Dermis lymphatic vessel endothelial cell (primary cell): ENCODE measurements at places on chromosomes 12 and 14. TPM values are rescaled to one million over a fixed set of nuclear protein-coding genes. Genes with fewer than 3 reads are reported as not detected.

The HELB gene
- total RNA-seq, result 0.98 and 2.2 TPM in 2 replicates

The RPS6KL1 gene
- total RNA-seq, result 4.3 and 6.6 TPM in 2 replicates

The DNAI7 gene
- under 0.01 and 0.11 TPM in 2 replicates for total RNA-seq

The PTCSC3 gene
- total RNA-seq, result not detected in 2 replicates

The COX8C gene
- not detected in 2 replicates for total RNA-seq

The IGF1 gene
- total RNA-seq, result 1.3 and 2.5 TPM in 2 replicates

The SYCP3 gene
- total RNA-seq, result 0.11 and 0.17 TPM in 2 replicates

The LRRC10 gene
- not detected in 2 replicates for total RNA-seq

The RNF212B gene
- total RNA-seq, result not detected in 2 replicates

The FAM222A gene
- total RNA-seq, result 0.17 and 0.22 TPM in 2 replicates

The ACSS3 gene
- 0.34 TPM in 1 of 2 replicates, not detected in the other for total RNA-seq

The NCAPD2 gene
- total RNA-seq, result 16.9 and 22.3 TPM in 2 replicates

The SRGAP1 gene
- 2.1 and 5.9 TPM in 2 replicates for total RNA-seq

The TEX52 gene
- under 0.01 TPM in 1 of 2 replicates, not detected in the other for total RNA-seq

The TRIAP1 gene
- 26.9 and 38.2 TPM in 2 replicates for total RNA-seq
